K562 (cell line): ENCODE measurements at places on chromosomes 6 and 20.

DNA sequence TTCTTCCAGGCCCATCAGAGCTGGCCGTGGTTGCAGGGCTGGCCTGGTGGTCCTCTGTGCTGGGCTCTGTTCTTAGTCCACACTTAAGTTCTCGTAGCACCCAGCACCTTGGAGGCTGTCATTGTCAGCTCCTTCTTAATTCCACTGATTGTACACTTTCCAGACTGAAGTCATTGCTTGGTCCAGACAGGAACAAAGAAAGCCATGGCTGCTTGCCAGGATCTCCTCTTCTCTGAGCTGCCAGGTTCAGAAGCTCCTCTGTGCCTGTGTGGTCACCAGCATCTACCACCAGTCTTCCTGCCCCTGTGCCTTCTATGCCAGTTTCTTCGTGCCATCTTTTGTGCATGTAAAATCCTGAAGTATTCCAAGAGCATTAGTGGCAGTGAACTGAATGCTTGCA, 39.5 kb upstream of the PCMTD2 start:
- DNase-seq, result no peak

- DNase-seq, result no peak
Measured at GRCh38 chr20:49938173-49939163, 2.3 kb downstream of the RNF114 start.

DNA sequence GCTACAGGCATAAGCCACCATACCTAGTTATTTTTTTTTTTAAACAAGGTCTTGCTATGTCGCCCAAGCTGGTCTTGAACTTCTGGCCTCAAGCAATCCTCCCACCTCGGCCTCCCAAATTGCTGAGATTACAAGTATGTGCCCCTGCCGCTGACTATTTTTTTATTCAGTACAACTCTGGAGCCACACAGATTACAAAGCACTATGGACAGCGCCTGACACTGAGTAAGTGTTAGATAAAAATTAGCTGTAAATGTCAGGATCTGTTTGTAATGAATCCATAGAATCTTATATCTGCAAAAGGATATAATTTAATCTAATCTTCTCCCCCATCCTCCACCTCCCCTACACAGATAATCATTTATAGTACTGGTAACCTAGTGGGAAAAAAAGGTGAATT, 15.3 kb upstream of the COL12A1 start:
- no peak for DNase-seq

DNA sequence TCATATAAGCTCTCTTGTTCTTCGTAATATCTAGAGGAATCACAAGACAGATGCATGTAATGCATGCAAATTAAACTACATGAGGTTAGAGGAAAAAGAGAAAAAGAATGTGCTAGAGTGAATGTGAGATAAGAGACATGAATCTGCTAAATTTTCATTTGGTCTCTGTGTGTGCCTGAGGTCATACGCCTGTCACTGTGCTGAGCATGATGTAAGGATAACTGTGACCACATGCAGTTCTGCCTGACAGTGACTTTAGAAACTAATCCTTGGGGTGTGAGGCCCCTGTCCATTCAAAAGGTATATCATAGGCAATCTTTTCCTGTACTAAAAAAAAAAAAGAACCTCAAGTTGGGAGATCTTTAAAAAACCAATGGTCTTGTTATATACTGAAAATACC, 70.6 kb downstream of the SHPRH start:
- DNase-seq, result peak; percentile 38

- DNase-seq, result no peak
Measured at GRCh38 chr6:154267508-154268106, 89.0 kb downstream of the IPCEF1 start.

- no peak for DNase-seq
Measured at GRCh38 chr6:5697508-5697907, 309.2 kb downstream of the NRN1 start.

DNA sequence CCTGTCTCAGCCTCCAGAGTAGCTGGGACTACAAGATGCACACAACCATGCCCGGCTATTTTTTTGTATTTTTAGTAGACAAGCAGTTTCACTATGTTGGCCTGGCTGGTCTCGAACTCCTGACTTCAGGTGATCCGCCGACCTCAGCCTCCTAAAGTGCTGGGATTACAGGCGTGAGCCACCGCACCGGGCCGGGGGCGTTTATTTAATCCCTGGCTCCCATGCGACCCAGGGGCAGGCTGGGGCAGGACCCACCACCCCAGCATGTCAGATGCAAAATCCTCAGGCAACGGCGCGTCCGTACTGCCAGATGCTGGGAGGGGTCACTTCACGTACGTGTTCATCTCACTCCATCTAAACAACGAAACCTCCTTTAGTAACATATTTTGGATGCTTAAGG, 518.7 kb upstream of the NOX3 start:
- DNase-seq, result no peak

DNA sequence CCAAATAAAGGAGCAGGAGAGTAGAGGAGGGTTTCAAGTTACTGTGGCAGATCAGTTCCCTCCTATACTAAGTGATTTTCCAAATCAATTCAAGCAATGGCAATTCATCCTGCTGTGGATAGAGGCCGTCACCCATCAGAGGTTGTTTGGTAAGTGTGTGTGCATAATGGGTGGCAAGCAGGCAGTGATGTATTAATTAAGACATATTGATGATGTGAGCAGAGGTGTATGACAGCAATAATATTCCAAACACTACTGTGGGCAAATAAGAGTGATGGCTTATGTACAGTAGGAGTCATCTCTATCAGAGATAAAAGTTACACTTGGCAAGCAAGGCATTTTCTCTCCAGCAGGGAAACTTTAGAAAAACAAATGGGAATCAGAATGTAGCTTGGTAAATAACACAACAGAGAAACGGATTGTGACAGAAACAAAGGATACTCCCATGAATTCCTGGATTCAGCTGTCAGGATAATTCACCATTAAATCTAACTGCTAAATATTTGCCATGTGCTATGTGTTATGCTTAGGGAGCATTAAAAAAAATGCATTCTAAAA, 196.3 kb downstream of the KHDC1L start:
- DNase-seq, result no peak

DNA sequence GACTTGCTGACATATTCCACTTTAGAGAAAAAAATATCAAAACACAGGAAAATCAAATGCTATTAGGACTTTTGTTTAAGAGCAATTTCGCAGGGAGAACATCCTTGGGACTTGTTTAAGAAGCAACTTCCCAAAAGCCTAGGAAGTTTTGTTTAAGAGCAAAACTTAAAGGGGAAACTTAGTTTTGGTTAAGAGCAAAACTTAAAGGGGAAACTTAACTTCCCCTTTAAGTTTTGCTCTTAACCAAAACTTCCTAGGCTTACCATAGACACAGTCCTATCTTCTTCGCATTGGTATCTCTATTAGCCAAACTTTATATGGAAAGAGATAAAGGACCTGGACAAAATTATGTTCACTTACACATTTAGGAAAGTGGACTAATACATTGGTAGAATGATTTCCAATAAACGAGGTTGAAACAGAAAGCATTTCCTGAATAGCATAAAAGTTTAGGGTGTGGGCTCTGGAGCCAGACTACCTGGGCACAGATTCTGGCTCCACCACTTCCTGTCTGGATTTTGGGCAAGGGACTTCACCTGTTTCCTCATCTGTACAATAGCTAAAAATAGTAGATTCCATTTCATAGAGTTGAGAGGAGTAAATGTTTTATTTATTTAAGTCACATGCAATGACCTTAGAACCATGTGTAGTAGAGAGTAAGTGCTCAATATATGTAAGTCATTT, 15.7 kb downstream of the PAQR8 start:
- no peak for DNase-seq

GRCh38 chr20:17612287-17612991, 42.6 kb downstream of the DSTN start:
- DNase-seq, result no peak

GRCh38 chr6:43267619-43268354, 24.5 kb downstream of the TTBK1 start:
- DNase-seq, result peak; percentile 81

- DNase-seq, result peak; percentile 68
Measured at GRCh38 chr20:1215386-1216170, 10.3 kb upstream of the RAD21L1 start.

GRCh38 chr20:40493549-40493948, 195.5 kb downstream of the MAFB start:
- DNase-seq, result no peak

DNA sequence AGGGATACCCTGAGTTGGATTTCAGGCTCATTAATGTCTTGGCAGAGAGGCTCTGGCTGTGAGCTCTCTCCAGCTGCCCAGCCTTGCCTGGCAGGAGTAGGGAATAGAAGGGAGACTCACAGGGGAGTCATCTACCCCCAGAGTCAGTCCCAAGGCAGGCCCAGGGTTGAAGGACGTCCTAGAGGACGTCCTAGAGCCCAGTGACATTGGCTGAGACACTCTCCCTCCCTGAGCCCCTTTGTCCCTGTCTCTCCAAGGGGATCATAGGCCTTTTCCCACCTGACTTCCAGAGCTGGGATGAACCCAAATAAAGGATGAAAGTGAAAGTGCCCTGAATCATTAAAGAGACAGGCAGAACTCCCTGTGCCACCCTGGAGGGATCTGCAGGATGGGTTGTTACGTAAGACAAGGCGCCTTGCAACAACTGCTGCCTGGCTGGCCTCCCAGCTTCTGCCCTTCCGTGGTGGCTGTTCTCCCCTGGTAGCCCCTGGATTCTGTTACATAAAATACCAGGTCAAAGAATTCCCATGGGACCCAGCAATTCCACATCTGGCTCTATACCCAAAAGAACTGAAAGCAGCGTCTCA, 53.6 kb upstream of the SIRPA start:
- DNase-seq, result no peak

- DNase-seq, result no peak
Measured at GRCh38 chr6:81894788-81895271, 142.3 kb upstream of the TENT5A start.

DNA sequence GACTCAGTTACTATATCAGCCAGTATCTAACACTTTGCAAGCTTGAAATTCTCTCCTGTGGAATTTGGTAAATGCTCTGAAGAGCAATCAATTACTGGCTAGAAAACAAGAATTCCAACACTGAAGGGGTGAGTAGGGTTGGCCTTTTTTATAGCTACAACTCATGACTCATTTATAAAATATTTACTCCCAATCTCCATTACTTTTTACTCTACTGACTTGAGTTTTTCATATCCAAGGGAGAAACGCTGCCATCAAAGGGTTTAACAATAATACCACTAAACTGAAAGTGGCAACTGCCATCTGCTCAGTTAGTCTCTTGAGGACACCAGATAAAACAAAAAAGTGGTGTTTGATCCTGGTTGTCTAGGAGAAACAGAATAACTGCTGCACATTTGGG, 203.1 kb downstream of the UBE3D start:
- no peak for DNase-seq

DNA sequence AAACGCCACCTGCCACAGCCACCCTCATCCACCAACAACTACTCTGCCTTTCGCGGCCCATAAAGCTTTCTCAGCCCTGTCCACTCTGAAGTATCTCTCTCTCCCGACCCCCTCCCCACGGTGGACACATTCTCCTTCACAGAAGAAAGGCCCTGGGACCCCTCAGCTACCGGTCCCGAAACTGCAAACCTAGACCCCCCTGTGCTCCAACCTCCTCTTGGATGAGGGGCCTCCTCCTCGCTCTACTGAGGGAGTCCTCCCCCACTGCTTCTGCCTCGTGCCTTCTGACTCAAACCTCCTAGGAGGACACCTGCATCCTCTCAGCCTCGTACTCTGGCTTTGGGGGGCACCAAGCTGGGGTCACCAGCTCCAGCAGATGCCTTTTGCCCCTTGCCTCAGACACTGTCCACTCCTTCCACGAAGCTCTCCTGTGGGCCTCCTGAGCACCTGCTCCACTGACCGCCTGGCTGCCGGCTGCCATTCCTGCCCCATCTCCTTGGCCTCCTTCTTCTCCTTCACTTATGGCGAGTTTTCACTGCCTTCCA, 24.9 kb downstream of the RNASET2 start:
- no peak for DNase-seq

GRCh38 chr20:59139998-59140397, 23.6 kb upstream of the ZNF831 start:
- DNase-seq, result no peak

GRCh38 chr6:20875369-20875963, 341.2 kb downstream of the CDKAL1 start:
- DNase-seq, result no peak

DNA sequence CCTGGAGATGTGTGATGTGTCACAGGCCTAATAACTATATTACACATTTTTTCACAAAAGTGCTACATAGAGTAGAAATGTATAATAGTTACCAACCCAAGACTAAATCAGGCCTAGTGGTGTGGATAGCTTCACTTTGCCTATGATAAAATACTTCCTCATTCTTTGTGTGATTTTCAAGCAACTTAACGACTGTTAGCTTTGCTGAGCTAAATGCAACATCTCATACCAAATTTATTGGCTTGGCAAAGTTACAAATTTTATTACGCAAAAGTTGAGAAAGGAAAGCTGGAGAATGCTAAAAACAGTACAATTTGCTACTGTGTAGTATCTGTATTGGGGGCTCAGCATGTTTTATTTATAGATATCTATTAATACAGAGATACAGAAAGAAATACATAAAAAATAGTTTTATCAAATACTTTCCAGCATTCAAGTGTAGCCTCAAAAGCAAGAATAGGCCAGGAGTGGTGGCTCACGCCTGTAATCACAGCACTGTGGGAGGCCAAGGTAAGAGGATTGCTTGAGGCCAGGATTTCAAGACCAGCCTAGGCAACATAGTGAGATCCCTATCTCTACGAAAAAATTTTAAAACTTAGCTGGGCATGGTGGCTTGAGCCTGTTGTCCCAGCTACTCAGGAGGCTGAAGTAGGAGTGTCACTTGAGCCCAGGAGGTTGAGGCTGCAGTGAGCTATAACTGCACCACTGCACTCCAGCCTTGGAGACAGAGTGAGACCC, 3.6 kb upstream of the EDN1 start:
- DNase-seq, result no peak

DNA sequence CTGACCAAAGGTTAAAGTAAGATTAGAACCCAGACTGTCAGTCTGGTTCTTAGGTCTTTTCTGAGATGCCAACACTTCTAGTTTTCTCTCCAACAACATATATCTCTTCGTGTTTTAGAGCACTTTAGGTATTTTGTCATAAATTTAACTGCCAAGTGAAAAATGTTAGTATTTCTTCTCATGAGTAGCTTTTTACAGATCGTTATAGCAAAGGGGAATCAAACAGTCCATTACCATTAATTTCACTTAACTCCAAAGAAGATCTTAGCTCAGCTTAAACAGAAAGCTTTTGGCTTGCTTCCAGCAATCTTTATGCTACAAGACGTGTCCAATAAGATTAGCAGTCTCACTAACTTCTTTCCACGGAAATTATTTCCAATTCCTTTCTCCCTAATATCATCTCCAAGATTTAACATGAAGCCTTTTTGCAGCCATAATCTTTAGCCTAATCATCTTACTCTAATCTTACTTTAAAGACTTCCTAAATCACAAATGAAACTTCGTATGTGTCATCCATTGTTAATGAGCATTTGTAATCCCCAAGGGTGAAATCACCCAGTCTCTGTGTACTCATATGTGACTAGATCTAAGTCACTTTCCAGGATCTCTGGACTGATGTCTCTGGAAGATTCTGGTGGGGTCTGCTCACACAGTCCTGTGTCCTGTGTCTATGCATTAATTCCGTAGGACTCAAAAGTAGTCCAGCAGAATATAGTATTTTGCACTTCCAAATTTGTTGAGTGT, 38.7 kb downstream of the MOXD1 start:
- no peak for DNase-seq
